ENCODE measurements at places on chromosomes 13 and 19.

GRCh38 chr13:80778297-80778696 is 437.4 kb upstream of the SPRY2 start:
- DNase-seq: no peak

- no peak for DNase-seq
Observed at GRCh38 chr13:101190337-101190736, 226.0 kb downstream of the NALCN start.

- DNase-seq: peak; percentile 76
Observed at GRCh38 chr13:113209336-113209758, at the start of gene CUL4A. Gene CUL4A (plus strand): TSS chr13:113209613. CDS start chr13:113209628, 15 bp downstream.

- no peak for DNase-seq
Observed at GRCh38 chr19:55097864-55098715, 19.3 kb downstream of the PPP1R12C start.

DNA sequence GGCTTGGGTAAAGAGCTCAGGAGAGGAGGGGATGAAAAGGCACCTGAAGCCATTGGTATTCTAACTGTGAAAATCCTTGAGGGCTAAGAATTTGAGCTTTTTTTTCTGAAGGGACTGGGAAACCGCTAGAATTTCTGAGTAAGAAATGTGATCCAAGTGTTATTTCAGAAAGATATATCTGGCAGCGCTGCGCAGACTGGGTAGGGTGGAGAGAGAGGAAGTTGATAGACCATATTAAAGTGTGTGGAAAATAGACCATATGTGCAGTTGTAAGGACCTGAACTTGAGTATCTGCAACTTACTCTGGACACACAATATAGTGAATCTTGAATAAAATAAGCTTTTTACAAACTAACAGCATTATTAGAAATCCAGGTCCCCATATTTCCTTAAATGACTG is 427.4 kb downstream of the NDFIP2 start:
- DNase-seq: no peak

DNA sequence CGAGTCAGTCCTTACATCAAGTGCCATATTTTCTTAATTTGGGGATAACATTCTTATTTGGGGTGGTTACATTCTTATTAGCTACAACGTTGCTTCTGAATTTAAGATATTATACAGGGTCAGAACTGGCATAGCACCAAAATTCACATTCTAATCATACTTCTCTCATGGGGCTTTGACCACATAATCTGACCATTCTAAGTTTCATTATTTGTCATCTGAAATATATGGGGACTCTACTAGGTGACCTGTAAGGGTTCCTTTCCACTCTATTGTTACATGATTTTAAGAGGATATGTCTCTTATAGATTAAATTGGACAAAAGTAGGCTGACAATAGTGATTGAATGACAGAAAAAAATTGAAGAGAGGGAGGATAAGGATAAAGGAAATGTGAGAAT is 536.5 kb downstream of the KCTD12 start:
- DNase-seq: no peak

DNA sequence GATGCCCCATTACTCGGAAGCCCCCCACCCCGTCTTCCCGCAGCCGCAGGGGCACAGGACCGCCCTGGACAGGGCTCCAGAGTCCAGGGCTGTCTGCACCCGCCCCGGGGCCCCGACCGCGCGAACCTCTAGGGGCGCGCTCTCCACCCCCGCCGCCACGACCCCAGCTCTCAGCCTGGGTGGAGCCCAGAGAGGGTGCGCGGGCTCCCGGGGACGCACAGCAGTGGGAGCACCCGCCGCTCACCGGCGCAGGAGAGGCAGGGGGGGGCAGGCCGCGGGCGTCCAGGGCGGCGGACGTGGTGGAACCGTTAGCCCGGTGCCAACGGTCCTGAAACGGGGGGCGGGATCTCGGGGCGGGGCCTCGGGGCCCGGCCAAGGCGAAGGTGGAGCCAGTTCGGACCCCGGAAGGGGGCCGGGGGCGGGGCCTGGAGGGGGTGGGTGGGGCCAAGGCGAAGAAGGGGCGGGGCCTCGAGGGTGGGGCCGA is at the start of gene ATP8B3:
TSS of gene ATP8B3 (minus strand) at position 335 of the 484 bp plus-strand sequence. CDS start 540 bp downstream, outside the sequence.
- DNase-seq: no peak

DNA sequence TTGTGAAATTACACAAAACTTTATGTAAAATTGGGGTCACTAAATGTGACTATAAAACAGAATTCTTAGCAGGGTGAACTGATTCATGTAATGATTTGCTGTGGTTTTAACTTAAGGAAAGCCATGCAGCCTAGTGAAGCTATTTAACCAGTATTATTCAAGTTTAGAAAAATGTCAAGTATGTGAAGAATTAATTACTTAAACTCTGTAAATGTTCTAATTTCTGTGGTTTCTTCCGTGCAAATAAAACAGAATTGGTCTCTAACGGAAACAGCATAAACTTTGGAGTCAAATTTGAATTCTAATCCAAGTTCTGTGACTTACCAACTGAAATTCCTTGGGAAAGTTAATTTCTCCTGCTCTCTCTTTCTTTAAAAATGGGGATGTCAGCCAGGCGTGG is 13.3 kb downstream of the CDC16 start:
- DNase-seq: no peak

- DNase-seq: no peak
Observed at GRCh38 chr19:40607311-40608239, 6.4 kb downstream of the LTBP4 start.
